ENCODE measurements at places on chromosomes 11 and 22.

DNA sequence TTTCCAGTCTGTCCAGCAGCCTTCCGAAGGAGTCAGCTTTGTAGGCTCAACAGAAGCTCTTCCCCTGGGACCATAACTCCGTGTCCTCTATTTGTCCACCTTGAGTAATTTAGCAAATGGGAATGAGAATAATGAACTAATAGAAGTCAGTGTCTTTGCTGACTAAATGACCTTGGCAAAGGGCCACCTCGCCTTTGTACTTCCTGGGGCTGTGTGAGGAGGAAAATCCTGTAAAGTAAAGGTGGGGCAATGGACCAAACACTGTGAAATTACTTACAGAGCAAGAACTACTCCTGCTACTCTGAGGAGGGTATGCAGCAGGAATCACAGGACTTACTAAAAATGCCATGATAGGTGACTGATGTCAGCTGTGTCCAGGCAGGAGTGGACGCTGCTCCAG is 36.2 kb upstream of the CSNK2A3 start:
- DNase-seq: no peak

GRCh38 chr11:109696191-109696897 is 274.4 kb downstream of the C11orf87 start:
- DNase-seq: no peak

GRCh38 chr11:223026-223789 is 12.9 kb downstream of the SIRT3 start:
- no peak for DNase-seq

DNA sequence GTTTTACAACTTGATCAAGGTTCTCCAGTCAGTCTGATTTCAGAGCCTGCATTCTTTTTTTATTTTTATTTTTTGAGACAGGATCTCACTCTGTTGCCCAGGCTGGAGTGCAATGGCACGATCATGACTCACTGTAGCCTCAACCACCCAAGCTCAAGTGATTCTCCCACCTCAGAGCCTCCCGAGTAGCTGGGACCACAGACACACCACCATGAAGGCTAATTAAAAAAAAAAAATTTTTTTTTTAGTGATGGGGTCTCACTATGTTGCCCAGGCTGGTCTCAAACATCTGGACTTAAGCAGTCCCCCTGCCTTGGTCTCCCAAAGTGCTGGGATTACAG is 117.2 kb upstream of the NAV2 start:
- no peak for DNase-seq

- no peak for DNase-seq
These were observed at the start of gene OR51M1 for GRCh38 chr11:5383576-5383975. Gene OR51M1, plus strand, starts transcription at chr11:5383812. Its CDS starts 5,587 bp downstream, at chr11:5389399.

DNA sequence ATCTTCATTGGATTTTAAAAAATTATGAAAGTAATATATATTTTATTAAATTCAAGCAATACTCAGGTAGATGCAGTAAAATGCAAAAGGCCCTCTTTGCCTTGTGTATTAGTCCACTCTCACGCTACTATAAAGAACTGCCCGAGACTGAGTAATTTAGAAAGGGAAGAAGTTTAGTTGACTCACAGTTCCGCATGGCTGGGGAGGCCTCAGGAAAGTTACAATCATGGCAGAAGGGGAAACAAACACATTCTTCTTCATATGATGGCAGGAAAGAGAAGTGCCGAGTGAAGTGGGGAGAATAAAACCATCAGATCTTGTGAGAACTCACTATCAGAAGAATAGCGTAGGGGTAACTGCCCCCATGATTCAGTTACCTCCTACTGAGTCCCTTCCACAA is 130.8 kb downstream of the HIPK3 start:
- DNase-seq: no peak

GRCh38 chr11:117281869-117282268 is 9.3 kb upstream of the BACE1-AS start:
- no peak for DNase-seq

- DNase-seq: no peak
These were observed 296.0 kb upstream of the NARS2 start for GRCh38 chr11:78870655-78871054.

DNA sequence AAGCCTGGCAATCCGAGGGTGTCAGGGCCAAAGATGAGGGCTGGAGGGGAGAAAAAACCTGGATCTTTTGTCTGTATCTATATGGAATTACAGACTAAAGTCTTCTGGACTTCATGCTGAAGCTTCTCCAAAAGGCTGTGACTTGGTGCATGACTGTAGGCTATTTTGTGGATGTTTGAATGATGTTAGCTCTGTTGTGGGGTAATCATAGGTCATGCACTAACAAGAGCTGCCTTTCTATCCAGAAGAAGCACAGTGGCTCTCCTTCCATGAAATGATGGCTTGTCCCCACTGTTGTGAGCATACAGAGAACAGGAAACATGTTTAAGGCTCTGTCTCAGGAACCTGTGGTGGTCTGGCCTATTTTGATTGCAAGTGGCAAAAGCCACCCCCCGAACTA is 263.3 kb upstream of the PLET1 start:
- no peak for DNase-seq

- DNase-seq: no peak
These were observed 254.0 kb upstream of the CCDC90B start for GRCh38 chr11:83540112-83540675.

DNA sequence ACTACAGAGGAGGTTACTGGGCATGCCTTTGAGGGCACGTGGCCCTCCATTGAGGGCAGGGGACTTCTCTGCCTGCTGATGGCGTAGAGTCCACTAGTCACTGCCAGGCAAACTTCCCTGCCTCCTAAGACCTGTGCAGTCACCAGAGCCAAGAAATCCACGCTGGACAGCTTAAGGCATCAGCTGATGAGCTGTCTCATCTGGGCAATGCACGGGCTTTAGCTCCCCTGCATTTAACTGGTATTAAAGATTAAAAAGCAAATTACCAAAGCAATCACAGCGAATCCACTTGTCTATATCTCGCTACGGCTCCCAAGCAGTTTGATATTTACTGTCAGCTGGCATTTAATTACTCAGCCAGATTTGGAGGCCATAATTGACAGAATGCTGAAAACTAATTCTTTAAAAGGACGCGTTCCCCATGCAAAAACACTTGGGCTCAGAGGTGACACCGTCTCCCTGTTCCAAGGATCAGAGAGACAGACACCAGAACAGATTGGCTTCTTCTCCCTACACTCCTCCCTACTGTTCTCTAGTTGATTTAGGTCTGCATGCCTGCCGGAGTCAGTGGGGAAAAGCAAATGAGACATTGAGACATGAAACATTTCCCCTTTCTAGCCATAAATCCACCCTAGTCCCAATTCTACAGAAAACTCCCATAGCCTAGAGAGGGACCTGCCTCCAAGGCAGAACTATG is 68.5 kb downstream of the SPATA19 start:
- DNase-seq: no peak

DNA sequence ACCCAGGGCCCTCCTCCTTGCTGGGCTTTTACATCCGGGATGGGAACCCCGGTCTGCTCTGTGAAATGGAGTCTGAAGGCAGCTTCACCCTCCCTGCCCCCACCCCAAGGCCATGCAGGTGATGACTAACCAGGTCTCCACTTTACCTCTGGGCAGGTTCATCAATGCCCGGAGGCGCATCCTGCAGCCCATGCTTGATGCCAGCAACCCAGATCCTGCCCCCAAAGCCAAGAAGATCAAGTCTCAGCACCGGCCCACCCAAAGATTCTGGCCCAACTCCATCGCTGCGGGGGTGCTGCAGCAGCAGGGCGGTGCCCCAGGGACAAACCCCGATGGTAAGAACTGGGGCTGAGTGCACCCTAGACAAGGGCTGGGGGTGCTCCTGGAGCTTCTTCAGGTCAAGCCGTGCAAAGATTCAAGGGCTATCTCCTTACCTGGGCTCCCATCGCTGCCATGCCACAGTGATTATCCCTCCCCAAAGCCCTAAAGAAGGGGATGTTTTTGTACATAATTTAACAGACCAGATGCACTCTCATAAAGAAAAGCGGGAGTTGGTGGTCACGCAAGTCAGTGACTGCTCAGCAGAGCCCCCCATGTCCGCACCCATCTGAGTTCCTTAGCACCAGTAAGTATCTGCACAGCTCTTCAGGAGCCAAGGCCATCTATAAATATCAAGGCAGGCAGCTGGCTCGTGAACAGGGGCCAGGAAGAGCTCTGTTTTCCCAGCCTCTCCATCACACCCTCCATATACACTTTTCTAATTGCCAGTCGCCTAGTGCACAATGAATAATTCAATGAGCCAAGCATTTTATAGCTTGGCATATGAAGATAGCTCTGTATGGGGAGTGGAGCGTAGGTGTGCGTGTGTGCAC is 66.0 kb downstream of the FEZ1 start:
- no peak for DNase-seq

DNA sequence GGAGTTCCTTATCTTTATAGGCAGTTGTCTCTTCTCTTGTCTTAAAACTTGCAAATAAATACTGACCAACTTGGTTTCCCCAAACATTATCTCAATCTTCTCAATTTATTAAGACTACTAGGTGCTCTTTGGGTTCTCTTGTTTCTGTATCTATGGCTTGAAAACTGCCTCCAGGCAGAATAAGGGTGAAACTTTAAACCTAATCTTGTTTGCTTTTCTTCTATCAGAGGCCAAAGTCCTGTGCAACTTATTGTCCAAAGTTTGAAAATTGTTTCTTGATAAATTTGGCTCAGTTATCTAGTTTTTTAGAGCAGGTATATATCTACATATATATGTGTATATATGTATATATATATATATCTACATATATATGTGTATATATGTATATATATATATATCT is 110.1 kb upstream of the ANO5 start:
- no peak for DNase-seq

- DNase-seq: no peak
These were observed 13.8 kb downstream of the UQCR10 start for GRCh38 chr22:29780748-29781676.

DNA sequence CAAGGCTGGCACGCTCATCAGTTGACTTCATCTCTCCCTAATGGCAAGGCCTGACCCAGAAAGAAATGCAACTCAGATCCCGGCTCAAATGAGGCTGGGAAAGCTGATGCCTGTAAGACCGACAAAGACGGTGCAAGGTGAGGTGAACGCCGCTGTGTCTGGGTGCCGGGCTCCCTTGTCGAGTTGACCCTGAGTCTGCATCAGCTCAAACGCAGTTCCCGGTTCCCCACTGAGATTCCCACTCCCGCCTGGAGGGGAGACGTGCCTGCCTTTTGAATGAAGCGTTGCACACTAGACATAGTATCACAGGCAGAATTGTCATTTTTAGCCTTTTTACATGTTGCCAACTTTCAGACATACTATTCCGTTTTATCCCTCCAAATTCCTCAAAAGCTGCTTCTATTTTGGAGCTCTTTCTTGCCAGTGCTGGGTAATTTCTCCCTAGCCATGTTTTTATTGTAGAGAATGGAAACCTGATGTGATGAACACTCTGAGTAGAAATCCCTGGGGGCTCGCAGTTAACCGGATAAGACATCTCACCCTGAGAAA is 831 bp upstream of the TP53AIP1 start:
- DNase-seq: no peak
